ENCODE measurements at places on chromosomes 16 and 17.

- DNase-seq = no peak
These were observed 36.7 kb downstream of the SPAG9 start for GRCh38 chr17:51083981-51084380.

DNA sequence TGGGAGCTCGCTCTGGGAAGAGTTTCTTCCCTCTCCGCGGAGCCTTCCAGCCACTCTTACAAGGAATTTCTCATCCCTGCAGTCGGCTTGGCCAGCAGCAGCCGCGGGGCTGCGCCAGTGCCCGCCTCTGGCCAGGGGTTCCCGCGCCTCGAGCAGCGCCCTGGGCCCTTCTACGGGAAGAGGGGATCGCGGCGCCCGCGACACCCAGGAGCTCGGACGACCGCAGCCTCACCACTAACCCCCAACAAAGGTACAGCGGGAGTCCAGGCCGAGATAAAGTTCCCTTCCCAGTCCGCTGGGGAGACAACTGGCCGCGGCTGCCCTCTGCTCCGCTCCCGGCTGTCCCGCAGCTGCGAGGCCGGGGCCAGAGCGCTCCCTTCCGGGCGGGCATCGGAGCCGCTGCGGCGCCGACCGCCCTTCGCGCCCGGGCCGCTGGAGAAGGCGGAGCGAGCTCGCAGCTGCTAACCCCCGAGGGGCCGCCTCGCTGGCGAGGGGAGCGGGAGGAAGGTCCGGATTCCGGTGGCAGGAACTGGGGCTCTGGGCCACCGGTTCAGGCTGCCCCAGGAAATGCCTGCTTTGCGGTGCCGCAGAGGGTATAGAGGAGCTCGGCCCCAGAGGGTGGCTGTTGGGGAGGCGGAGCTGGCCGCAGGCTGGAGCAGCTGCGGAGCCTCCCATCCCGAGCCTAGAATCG is 3.6 kb upstream of the HS3ST3B1 start:
- peak; percentile 86 for DNase-seq

- no peak for DNase-seq
These were observed 590 bp downstream of the ITGAX start for GRCh38 chr16:31355431-31356100.

- no peak for DNase-seq
These were observed 704 bp downstream of the ASIC2 start for GRCh38 chr17:33292201-33292980.

GRCh38 chr17:72989074-72989610 is 103.3 kb downstream of the SLC39A11 start:
- DNase-seq = no peak

- no peak for DNase-seq
These were observed 4.7 kb downstream of the ABAT start for GRCh38 chr16:8679151-8679550.

GRCh38 chr17:57852955-57853328 is 3.1 kb upstream of the MRPS23 start:
- DNase-seq = no peak

- DNase-seq = no peak
These were observed 33.8 kb downstream of the CACNA1G start for GRCh38 chr17:50594128-50594823.

DNA sequence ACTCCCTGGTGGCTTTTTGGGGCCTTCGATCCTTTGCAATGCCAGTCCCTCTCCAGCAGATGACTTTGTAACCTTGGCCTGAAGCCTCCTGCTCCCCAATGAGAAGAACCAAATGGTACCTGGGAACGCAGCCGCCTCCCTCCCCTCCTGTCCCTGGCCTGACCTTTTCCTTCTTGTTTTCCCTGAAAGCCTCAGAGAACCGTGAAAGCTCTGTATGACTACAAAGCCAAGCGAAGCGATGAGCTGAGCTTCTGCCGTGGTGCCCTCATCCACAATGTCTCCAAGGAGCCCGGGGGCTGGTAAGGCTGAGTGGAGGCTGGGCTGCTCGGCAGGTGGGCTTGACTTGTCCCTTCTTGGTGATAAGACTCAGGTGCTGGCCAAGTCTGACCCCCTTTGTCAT is 88.0 kb downstream of the SDR42E1 start:
- no peak for DNase-seq

DNA sequence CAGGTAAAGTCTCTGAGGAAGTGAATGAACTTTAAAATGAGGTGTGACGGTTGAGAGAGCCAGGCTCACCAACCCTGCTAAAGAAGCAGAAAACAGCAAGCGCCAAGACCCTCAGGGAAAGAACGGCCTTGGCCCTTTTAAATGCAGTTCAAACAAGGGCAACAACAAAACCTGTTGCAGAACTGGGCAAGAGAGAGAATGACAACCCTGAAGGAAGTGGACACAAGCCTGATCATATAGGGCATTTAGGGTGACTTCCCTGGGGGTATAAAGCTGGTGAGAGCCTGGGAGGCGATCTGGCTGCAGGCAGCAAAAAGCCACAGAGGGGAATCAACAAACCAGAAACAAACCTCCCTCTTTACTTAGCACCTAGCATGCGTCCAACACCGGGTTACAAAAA is 1.0 kb downstream of the CPPED1 start:
- no peak for DNase-seq

DNA sequence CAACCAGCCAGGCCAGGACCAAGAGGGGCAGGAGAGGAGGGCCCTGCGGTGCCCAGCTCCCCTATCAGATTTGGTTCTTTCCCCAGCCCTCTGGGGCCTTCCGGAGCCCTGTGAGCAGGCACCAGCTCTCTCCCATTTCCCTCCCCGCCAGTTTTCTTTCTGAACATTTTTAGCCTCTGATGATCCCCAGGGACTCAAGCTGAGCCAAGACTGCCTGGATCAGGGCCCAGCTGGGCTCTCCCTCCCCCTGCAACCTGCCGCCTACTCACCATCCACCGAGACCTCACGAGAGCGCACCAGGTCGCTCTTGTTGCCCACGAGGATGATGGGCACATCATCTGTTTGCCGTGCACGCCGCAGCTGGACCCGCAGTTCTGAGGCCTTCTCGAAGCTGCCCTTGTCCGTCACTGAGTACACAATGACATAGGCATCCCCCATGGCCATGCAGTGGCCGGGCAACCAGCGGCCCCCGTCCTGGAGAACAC is 2.0 kb downstream of the RRAD start:
- no peak for DNase-seq

DNA sequence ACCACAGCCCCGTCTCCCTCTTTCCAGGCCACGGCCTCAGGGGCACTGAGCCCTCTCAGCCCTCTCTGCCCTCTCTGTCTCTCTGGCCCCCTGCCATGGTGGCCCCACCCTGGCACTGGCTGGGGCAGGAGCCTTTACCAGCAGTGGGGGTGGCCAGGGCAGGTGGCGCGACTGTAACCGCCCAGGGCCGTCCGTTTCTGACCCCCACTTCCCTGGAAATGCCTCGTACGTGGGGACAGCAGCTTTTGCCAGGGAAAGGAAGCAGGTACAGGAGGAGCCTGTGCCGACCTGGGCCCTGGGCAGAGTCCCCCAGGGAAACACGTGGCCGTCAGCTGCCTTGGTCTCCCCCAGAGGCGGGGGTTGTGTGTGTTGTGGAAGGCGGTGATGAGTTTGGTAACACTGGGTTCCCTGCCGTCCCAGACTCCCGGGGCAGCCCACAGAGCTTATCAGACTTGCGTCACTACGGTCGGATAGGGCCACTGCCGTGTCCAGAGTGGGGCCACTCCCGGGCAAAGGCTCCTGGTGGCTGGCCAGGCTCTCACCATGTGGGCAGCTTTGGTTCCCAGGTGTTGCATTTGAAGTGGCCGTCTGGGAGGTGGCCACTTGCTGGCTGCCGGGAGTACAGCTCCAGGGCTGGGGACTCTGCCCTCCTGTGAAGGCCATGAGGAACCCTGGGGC is 249.3 kb upstream of the CIBAR2 start:
- DNase-seq = no peak

GRCh38 chr17:53722407-53722806 is 100.3 kb upstream of the KIF2B start:
- DNase-seq = no peak

DNA sequence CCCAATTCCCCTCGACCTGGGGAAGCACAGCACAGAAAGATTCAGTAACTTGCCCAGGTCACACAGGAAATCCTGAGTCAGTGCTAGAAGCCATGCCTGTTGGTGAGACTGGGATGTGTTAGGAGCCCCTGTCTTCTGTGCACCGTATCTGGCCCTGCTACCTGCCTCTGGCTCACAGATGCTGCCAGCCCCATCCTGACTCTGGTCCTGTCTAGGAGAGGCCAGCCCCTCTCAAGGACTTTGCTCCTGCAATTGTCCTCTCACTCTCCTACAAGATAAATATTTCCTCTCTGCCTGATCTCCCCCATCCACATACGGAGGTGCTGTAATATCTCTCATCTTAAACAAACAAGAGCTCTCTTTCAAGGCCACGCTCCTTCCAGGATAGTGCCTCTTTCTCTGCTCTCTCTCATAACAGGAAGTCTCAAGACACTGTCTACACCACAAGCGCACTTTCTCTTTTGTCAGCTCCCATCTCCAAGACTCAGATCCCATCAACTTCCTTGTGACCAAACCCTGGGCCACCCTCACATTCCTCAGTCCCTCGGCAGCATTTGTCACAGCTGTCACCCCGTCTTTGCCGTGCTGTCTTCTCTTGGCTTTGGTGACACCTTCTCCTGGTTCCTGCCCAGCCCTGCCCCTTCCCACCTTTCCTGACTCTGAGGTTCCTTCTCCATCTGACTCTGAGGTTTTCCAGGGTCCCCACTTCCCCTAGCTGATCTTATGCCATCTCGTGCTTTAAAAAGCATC is 1.9 kb downstream of the SLC13A2 start:
- DNase-seq = no peak

- DNase-seq = no peak
These were observed 38.5 kb upstream of the MYOCD start for GRCh38 chr17:12627177-12627629.

DNA sequence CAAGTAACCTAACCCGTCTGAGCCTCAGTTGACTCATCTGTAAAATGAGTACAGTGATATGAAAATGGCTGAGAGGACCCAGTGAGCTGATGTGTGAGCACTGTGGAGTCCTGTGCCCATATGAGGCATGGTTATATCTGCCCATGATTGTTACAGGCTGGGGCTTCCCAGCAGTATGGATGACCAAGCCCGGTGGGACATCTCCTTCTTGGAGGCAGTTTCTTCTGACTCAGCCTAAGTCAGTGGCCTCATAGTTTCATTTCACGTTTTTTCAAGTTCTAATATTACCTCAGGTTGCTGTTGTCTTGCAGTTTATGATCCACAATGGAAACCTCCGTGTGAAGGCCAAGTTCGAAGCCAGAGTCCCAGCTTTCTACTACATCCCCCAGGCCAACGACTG is 4.8 kb downstream of the ADAP2 start:
- no peak for DNase-seq

DNA sequence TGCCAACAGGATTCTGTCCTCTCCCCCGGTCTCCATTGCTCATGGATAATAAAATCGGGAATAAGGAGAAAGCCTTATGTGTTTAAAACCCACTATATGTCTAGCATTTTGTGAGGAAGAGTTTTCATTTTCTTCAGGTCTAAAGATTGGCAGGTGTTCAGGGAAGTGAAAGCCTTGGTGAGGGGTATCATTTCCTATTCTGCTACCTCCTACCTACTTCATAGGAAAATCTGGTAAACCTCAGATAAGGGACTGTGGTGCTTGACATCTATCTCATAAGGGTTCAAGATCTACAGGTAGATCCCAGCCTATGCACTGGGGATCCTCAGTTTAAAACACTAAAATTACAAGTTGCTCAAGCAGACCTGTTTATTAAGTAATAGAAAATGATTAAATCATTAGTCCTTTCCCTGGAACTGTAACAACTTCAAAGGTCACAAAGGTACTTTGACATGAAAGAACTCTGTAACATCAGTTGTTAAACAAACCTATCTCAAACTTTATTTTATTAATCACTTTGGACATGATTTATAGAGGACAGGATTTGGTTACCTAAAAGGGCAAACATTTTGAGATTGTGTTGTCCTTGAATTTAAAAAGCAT is 6.5 kb downstream of the MOSMO start:
- no peak for DNase-seq

DNA sequence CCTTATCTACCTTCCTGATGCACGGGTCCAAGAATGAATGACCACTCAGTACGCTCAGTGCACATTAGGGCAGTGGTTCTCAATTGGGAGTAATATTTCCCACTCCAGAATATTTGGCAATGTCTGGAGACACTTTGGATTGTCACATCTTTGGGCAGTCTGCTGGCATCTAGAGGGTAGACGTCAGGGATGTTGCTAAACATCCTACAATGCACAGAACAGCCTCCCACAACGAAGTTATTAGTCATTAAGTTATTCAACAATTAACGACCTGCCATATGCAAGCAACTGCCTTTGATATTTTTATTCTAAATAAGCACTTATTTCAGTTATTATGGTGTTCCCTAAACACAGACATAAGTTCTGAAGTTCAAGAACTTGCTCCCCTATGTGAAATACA is 669.3 kb downstream of the TOX3 start:
- no peak for DNase-seq

- no peak for DNase-seq
These were observed 29.0 kb downstream of the WSB1 start for GRCh38 chr17:27322690-27323508.

DNA sequence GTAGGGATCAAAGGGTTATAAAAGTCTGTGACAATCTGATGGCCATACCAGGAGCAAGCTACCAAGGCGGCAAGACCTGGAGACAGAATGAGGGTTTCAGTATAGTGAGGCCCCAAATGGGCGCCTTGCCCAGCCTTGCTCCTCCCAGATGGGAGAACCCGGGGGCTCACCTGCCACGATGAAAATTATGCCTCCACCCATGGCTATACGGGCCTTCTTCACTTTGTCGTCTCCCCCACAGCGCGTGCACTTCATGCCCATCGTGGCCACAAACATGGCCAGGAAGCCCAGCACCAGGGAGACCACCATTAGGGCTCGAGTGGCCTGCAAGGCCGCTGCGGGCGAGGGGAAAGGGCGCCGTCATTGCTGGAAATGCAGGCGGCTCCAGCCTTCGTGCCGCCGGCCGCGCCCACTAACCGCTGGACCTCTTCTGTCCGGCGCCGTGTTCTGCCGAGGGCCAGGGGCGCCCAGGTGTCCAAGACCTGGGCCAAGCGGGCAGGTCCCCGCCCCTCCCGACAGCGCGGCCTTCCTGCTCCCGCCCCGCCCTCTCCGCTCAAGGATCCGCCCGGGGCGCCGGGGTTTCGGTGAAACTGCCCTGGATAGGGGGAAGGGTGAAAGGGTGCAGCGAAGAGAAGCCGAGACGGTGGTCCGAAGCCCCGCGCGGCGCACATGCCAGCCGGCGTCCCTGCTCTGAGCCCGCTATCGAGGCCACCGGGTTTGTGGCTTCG is 1.5 kb downstream of the CLDN7 start:
- DNase-seq = no peak

- peak; percentile 25 for DNase-seq
These were observed 140.6 kb downstream of the IRF8 start for GRCh38 chr16:86039606-86040005.

Measured in left forelimb (tissue), 1 donor.